ENCODE measurements at places on chromosomes 2 and 18.

GRCh38 chr2:175103191-175103590, 64.8 kb downstream of the ATF2 start:
- no peak for DNase-seq

GRCh38 chr2:23323917-23324680, 60.9 kb upstream of the KLHL29 start:
- DNase-seq: no peak

GRCh38 chr18:62832282-62832681, 116.9 kb downstream of the PHLPP1 start:
- no peak for DNase-seq

- DNase-seq: no peak
Observed at GRCh38 chr18:60485201-60485600, 112.6 kb upstream of the MC4R start.

GRCh38 chr2:20110876-20111275, 59.4 kb upstream of the LAPTM4A start:
- no peak for DNase-seq

DNA sequence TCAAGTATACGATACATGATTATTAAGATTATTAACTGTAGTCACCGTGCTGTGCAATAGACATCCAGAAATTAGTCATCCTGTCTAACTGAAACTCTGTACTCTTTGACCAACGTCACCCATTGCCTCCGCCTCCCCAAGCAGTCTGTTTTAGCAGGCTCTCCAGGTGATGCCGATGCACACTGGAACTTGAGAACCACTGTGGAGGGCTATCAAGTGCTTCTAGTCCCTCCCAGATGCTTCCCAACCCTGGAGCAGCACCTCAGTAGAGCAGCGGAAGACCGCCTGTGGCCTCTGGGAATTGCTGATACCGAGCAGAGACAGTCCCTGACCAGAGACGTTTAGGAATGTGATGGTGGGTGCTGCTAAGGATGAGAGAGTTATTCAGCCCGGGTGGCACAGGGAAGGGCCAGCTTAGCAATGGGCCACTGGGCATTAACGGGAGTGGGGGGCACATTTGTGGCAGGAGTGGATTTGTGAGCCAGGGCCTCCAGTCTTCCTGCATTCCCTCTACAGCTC, 50.7 kb downstream of the LIPG start:
- no peak for DNase-seq

DNA sequence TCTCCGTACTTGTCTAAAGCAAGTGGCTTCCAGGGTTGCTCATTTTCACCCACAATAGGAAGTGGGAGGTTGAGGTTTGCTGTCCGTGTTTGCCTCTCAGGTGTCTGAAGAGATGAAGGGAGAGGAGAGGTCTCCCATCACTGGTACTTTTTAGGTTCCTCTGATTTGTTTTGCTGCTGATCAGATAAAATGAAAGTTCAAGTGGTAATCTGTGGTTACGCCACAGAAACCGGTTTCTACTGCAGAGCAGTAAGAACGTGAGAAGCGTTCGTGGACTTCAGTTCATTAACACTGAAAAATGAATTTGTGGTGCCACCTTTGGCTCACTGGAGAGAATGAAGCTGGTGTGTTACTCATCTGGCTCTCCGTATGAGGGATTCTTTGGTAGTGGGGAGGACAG, 118.2 kb downstream of the GBX2 start:
- no peak for DNase-seq

DNA sequence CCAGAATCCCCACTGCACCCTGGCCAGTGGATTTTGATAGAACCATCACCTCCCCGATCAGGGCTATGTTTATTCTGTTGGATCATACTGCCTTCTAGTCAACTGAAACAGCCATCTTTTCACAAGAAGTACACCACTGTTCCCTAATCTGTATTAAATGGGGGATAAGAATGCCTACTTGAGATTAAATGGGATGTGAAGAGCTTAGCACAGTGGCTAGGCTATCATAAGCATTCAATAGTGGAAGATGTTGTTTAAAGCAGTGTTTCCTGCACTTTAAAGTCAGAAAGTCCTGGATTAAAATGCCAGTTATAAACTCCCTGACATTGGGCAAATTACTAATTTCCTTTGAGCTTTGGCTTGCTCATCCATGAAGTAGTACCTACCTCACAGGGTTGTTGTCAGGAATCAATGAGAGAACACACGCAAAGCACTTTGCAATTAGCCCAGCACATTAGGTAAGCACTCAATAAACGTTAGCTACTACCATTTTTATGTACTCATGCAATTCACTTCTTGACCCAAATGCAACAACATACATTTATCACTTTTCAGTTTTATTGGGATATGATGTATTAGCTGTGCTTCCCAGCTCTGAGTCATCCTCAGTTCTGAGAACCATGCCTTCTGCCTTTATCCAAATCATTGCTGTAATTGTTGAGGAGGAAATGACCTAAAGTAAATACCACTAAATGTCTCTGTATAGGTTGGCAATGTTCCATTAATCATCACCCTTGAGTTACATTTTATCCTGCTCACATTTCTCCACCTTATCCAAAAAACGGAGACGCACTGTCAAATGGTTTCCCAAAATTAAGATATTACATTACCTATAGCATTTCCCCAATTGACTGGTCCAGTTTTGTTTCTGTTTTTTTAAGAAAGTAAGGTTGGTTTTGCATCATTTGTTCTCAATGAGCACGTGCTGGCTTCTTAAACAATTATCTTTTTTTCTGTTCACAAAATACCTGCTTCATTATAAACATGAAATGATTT, 2.1 kb downstream of the TMEM247 start:
- DNase-seq: no peak

- DNase-seq: no peak
Observed at GRCh38 chr2:110843496-110843895, 111.1 kb downstream of the ACOXL start.

- no peak for DNase-seq
Observed at GRCh38 chr18:41977233-41977632, 22.2 kb downstream of the PIK3C3 start.

DNA sequence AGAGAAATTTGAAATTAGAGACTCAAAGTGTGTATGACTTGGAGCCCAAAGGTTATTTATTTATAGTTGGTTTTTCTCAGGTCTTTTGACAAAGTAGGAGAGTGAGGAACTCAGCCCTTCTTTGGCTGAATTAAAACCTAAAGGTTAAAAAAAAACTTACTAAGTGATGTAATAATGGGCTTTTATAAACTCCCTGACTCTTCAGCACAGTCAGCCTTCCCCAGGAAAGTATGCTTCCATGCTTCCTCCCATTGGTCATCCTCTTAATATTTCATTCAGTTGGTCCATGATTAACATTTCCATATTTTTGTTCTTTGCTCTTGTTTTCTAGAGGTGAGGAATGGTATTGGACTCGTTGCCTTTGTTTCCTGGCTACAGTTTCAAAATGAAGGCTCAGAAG, 7.2 kb downstream of the ARPC2 start:
- no peak for DNase-seq

- DNase-seq: no peak
Observed at GRCh38 chr2:169965495-169965894, 138.2 kb downstream of the UBR3 start.

DNA sequence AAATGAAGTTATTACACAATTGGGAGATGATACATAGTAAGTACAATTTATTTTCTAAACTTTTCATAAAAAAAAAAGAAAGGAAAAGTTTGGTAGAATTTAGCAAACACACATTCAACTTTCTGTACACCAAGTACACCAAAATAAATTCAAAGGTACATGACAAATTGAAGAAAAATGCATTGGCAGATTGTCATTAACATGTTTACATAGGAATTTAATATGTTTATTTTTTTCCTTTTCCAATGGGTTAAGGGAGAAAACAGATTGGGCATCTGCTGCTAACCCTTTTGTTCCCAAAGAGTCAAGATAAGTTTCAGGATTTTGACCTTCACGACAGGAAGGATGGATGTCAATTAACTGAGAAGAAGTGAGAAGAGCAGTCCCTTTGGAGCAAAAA, 620.4 kb downstream of the XIRP2 start:
- DNase-seq: no peak

DNA sequence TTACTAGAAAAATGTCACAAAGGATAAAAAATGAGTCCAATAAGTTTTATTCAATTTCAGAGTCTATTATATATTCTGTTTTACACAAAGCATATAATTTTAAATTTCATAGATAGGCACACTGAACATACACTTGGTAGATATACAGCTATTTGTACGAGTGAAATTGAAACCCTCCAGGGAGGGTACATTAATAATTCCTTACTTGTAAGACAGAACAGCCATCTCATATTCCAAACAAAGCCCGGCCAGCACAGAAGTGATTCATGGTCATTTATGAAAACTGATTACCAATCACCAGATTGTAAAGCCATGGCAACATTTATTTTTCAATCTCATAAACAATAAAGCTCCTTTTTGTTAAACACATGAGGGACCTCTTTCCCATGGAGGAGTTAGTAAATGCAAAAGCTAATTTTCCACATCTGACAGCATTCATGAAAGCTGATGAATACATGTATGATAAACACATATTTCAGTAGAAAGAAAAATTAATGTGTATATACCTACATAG, 190.6 kb downstream of the TDRD15 start:
- no peak for DNase-seq

DNA sequence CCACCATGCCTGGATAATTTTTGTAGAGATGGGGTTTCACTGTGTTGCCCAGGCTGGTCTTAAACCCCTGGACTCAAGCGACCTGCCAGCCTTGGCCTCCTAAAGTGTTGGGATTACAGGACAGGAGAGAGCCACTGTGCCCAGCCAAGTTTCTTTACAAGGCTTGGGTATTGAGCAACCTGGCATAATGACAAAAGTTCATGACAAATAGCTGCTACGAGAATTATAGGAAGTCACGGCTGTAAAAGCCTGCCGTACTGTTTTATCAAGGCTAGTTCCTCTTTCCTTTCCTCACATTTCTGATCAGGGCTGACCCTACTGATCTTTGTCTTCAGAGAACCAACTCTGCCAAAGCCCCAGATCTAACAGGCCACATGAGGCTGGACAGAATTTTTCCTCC, 490.4 kb upstream of the SPRED2 start:
- no peak for DNase-seq

DNA sequence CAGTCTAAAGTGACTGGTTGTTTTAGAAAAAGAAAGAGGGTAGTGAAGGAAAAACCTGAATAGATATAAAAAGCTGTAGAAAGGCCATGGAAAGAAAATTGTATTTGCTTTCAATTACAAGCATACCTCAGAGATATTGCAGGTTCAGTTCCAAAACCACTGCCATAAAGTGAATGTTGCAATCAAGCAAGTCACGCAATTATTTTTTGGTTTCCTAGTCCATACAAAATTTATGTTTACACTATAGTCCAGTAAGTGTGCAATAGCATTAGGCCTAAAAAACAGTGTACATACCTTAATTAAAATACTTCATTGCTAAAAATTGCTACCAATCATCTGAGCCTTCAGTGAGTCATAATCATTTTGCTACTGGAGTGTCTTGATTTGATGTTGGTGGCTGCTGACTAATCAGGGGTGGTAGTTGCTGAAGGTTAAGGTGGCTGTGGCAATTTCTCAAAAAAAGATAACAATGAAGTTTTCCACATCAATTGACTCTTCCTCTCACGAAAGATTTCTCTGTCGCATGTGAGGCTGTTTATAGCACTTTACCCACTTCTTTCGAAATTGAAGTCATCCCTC, 2003.8 kb upstream of the PIK3C3 start:
- no peak for DNase-seq

GRCh38 chr2:195456771-195457170, 200.3 kb upstream of the SLC39A10 start:
- DNase-seq: no peak

DNA sequence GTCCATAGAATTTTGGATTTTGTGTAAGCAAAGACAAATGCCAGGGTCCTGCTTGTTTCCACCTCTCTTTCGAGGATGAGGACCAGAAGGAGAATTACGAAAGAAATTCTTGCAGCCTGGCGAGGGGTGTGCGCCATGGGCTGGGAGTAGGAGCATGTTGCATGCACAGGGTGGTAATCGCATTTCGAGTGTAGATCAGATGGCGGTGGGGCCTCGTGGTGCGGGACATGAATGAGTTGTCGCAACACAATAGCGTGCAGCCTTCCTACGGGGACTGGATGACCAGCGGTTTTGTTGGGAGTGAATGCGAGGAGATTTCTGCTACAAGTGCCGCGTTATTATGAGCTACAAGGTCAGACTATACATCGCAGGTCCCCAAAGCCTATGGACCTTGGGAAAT, 4.2 kb upstream of the EN1 start:
- DNase-seq: no peak

DNA sequence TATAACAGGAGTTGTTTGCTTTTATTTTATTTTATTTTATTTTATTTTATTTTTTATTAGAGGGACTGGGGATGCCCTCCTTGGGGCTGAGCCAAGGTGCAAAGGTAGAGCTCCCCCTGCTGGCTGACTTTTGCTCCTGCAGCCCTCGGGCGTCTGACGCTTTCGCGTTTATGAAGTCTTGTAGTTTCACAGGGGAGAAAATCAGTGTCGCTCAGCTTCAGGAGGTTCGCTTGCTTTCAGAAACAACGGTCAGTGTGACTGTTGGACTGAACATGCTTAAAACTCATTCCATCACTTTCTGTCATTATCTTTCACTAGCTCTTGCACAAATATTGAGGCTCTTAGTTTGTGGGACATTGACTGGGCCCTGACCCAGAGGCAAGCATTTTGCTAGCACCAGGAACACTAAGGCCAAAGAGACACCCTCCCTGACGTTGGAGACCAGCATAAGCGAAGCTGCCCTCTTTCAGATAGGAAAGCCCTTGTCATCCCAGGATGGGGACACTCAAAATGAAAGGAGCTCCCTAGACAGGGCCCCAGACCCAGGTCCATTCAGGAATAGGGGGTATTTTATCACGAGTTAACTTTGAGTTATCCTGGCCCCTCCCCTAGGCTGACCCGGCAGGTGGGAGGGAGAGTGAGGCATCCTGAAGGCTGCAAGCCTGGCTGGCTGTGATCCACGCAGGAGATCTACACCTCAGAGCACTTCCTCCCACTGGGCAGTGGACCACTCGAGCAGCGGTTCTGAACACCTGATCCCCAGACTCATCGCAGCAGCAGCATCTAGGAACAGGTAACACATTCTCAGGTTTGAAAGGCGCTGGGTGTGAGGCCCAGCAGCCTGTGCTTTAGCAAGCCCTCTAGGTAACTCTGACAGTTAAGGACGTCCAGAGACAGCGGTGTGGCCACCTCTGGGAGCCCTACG, 34.4 kb downstream of the LGALSL start:
- DNase-seq: peak; percentile 77

GRCh38 chr18:13570216-13570615, 156.1 kb downstream of the FAM210A start:
- peak; percentile 55 for DNase-seq

Measured in coronary artery (tissue), 2 donors.